ENCODE measurements at places on chromosomes 5 and 9.

DNA sequence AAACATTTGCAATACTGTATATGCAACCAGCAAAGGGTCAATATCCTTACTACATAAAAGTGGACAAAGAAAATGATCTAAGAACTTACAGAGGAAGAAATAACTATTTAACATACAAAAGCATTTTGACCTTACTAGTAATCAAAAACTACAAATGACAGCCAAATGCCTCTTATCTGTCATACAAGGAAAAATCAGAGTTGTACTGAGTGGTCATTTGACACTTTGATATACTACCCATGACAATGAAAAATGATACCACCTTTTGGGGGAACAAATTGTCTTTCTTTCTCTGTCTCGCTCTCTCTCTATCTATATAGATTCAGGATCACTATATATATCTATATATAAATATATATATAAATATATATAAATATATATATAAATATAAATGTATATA, 50.4 kb upstream of the ZSWIM6 start:
- DNase-seq = no peak

GRCh38 chr9:16915126-16915831, 44.8 kb upstream of the BNC2 start:
- no peak for DNase-seq

DNA sequence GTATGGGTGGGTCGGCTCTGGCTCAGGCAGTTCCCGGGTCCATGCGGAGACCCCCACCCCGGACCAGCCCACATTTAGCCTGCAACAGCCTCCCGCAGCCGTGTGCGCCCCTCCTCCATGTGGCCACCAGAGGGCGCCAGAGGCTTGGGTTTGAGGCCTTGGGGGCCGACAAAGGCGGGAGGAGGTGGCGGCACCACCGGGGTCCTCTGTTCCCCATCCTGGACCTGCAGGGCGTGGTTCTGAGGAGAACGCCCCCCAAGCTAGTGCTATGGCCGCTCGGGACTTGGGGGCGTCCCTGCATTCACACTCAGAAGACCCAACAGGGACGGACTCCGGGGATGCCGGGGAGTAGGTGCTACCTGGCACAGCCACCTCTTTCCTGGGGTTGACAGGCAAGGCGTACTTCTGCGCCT, 16.5 kb downstream of the ASS1 start:
- no peak for DNase-seq

GRCh38 chr5:72177538-72177937, 70.3 kb downstream of the MAP1B start:
- DNase-seq = no peak

DNA sequence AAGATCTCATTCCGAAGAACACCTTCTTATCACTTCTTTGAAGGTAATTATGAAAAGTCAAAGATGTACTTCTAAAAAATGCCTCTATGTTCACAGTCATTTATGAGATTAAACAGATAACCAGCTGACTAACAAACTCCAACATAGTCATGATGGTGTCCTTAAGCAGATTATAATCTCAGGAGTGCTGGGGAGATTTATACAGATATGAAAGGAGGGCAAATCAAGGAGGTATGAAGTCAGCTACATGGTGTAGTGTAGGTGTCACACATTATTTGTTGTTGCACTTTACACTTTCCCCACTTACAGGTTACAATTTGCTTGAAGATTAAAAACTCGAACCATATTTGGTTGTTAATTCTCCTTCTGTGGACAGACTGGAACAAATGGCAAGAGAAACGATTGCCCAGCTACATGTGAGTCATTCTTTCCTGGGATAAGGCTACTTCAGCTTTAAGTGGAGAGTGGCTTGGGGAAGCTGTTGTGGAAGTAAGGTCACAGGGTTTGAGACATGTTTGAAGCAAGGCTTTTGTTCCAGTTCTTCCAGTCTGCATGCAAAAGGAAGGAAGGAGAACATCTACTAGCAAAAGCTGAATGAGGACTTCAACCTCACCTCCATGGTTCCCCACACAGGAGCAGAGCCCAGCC, 320.1 kb downstream of the ADGRV1 start:
- no peak for DNase-seq

Measured in right atrium auricular region (tissue), 2 donors.